ENCODE measurements at places on chromosomes 16 and 17. TPM values are rescaled to one million over a fixed set of nuclear protein-coding genes. Genes with fewer than 3 reads are reported as not detected.

- DNase-seq = no peak
These were observed 87.1 kb downstream of the KIF2B start for GRCh38 chr17:53909802-53910201.

DNA sequence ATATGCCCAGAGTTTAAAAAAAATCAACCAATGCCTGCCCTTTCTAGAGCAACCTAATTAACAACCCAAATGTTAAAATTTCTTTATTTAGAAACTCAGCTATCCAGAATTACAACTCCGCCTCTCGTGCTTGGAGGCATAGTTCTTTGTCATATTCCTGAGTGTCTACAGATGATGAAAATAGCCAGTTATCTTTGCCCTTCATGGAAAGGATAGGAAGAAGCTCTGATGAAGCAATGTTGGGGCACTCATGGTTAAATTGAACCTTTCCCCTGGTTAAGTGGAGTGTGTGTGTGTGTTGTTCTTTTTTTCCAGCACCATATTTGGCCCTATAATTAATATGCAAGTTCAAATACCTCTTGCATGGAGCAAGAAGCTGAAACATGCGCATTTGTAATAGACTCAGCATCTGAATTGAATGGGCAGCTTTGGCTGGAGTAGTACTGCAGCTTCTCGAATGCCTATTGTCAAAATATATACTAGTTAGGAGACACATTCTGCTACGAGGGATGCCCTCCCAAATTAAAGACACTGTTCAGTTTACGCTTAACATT, 506.2 kb downstream of the WWOX start:
- DNase-seq = no peak

- DNase-seq = no peak
These were observed 5.1 kb upstream of the HLF start for GRCh38 chr17:55259684-55260111.

GRCh38 chr16:752007-752312, 8.6 kb upstream of the MSLN start:
- no peak for DNase-seq

DNA sequence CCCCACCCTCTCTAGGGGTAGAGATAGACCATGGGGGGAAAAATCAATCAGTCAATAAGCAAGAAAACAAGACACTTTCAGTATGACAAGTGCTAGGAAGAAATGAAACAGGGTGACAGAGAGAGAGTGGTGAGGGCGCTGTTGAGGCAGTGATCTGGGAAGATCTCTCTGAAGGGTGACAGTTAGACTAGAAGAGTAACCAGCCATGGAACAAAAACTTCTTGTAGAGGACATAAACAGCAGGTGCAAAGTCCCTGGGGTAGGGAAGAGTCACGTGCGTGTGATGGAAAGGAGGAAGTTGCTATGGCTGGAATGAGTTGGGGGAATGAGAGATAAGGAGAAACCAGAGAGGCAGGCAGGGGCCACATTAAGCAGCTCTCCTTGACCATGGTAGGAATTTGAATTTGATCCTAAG, 16.8 kb upstream of the EMP2 start:
- peak; percentile 12 for DNase-seq

GRCh38 chr16:30750201-30750600, 2.0 kb downstream of the PHKG2 start:
- DNase-seq = no peak

NHERF2 gene
- 3.0 TPM for total RNA-seq

CDH3 gene
- 15.2 TPM for total RNA-seq

GLTPD2 gene
- total RNA-seq = not detected

C1QL1 gene
- 2.0 TPM for total RNA-seq

HES7 gene
- 4.3 TPM for total RNA-seq

LDAF1 gene
- 12.2 TPM for total RNA-seq

TBC1D3E gene
- not detected for total RNA-seq
